ENCODE measurements at places on chromosomes 4 and X.

DNA sequence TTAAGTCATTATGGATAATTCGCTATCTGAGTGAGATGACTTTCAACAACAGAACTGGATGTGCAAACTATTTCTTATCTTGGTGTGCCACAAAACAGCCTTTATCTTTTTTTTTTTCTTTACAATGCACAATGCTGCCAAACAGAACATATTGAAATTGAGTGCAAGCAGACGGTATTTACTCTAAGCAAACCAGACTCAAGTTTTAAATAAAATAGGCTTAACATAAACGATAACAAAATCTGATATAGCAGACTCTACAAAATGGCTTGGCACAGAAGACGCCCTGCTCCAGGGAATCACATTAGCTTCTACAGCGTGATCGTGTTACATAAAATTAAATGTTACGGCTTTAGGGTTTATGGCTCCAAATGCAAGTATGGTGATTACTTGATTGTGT, 9.6 kb upstream of the STK32B start:
- no peak for DNase-seq

DNA sequence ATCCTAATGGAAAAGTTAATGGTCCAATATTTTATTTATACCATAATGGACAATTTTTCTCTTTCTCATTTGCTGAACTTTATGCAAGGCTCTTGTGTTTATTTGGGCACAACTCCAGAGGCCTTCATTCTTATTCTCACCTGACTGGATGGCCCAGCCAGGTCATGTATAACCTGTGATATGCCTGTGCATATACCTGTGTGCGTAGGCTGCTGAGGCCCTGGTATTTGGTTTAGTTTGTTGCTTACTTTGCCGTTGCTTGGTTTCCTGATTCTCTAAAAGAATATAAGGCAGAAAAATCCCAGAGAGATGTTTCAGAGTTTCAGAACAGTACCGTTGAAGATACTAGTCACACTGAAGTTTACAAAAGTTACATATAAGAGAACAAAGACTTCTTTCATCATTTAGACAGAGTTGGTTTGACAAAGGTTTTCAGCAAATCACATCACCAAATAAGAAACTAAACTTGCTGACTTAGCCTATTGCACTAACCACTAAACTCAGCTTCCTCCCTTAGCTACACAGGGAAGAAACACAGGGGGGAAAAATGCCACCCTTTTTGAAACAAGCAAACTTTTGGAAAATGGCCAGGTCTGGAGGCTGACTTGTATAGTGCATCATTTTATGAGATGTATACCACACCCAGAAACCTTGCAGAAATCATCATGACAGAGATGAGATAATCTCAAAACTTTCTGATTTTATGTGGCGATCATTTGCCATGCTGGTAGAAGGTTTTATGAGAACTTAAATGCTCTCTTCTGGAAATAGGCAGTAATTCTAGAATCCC, 248.5 kb downstream of the GRIA3 start:
- peak; percentile 58 for DNase-seq

- DNase-seq, result no peak
These were observed 36.9 kb downstream of the EVC start for GRCh38 chr4:5747738-5748375.

DNA sequence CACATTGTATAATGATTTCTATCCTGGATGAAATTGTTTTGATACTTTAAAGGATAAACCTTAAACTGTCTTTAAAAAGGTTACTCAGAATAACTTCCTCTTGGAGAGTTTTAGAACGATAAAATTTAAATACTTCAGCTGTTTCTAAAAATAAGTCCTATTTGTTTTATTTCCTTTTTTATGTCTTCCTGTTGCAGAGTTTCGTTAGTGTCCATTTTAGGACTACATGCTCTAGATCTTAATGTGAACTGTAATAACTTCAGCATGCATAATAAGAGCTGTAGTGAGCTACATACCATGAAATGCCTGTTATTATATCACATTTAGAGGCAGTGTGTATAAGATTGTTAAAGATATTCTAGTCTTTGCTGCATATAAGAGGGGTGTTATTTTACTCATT, 14.6 kb downstream of the ATP10D start:
- DNase-seq, result no peak

GRCh38 chrX:14015294-14015693, 14.4 kb downstream of the GEMIN8 start:
- DNase-seq, result no peak

DNA sequence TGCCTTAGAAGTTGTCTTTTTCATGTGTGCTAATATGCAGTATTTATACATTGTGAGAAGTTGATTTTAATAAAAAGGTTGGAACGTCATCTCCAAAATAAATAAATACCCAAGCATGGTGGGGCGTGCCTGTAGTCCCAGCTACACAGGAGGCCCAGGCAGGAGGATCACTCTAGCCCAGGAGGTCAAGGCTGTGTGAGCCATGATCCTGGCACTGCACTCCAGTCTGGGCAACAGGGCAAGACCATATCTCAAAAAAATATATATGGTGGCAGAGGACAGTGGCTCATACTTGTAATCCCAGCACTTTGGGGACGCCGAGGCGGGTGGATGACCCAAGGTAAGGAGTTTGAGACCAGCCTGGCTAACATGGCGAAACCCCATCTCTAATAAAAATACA, 6.4 kb downstream of the SLBP start:
- no peak for DNase-seq

GRCh38 chr4:120709991-120710390, 212.5 kb downstream of the PRDM5 start:
- DNase-seq, result no peak

DNA sequence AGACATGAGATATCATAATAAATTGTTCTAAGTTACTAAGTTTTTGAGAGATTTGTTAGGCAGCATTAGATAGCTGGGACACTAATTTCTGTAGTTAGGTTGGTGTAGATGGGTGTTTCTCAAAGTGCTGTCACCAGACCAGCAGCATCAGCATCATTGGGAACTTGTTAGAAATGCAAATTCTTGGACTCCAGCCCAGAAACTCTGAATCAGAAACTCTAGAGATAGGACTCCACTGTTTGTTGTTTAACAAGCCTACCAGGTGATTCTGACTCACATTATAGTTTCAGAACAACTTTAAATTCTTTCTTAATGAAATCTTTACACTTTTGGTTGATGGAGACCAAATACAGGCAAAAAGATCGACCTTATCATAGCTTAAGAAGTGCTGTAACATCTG, 173.7 kb downstream of the PABPC4L start:
- peak; percentile 32 for DNase-seq

DNA sequence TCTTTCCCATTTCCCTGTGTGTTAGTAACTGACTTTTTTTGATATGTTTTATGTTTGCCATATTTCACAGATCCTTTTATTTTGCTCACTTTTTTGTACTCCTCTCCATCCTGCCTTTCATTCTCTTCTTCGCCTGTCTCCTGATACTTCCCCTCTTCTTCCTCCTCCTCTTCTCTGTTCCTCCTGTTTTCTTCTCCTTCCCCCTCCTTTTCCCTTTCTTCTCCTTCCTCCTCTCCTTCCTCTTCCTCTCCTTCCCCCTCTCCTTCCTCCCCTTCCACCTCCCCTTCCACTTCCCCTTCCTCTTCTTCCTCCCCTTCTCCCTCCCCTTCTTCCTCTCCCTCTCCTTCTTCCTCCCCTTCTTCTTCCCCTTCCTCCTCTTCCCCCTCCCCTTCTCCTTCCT, 41.7 kb downstream of the RPGR start:
- DNase-seq, result no peak

DNA sequence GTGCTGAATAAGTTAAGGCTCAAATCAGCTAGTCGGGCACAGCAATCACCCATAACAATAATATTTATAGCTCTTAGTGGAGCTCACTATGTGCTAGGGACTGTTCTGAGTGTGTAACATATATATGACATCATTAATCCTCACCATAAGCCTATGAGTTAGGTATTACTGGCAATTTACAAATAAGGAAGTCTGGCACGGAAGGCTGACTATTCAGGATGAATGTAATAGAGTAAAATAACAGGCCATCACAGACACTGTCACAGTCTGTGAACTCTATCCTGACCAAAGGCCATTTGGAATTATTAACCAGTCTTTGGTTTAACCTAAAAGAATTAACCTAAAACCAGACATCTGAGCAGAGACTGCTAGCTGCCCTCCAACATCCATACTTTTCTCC, 119.3 kb downstream of the C4orf51 start:
- no peak for DNase-seq
